Heart left ventricle (tissue), 16 donors: ENCODE measurements at places on chromosomes 6 and 20. TPM values are rescaled to one million over a fixed set of nuclear protein-coding genes. Genes with fewer than 3 reads are reported as not detected.

- DNase-seq = no peak
These were observed 211.5 kb upstream of the PROKR2 start for GRCh38 chr20:5528261-5528660.

- DNase-seq = no peak
These were observed 88.8 kb downstream of the ADAT2 start for GRCh38 chr6:143361536-143362191.

GRCh38 chr6:166830185-166830890 lies 126.0 kb downstream of the RNASET2 start:
- no peak for DNase-seq

TTBK1 gene
- polyA plus RNA-seq = 0.23 TPM

GSTA2 gene
- polyA plus RNA-seq = not detected

GPSM3 gene
- polyA plus RNA-seq = 5.5 TPM
